HuH-7 (cell line): ENCODE measurements at places on chromosomes 7 and 10.

- no peak for DNase-seq
Observed at GRCh38 chr10:23824822-23825221, 384.1 kb upstream of the KIAA1217 start.

DNA sequence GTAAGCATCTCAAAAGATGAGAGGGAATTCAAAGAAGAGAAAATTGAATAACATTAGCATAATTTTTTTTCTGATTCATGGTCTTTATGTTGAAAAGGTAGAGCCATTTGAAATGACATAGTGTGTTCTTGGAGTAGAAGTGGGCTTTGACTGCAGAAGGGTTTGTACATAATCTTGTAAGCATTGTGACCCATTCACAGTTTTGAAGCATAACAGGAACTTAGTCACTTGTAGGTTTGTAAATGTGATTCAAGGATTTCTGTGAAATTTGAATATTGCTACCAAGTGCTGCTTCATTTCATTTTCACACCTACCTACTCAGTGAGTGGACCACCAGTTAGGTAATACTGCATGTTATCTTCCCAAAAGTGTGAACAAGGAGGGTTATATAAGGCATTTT lies 68.6 kb downstream of the PON1 start:
- no peak for DNase-seq

DNA sequence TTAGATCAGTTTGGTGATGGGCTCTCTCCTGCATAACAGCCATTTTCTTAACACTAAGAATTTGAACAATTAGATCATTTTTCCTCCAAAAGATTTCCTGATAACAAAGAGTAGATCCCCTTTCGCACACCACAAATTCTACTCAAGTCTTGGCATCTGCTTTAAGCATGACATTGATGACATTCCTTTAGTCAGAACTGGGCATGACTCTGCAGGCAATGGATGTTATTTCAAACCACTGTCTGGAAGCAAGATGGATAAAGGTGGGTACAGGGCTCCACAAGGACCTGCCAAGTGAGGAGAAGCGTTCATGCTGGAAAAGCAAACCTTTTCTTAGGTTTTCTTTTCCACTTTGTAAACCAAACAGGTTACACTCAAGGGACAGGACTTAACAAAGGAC lies 123.5 kb downstream of the GLCCI1 start:
- no peak for DNase-seq

GRCh38 chr7:31234836-31235605 lies 105.5 kb downstream of the NEUROD6 start:
- DNase-seq, result no peak
